ENCODE measurements at places on chromosomes 2 and 18.

DNA sequence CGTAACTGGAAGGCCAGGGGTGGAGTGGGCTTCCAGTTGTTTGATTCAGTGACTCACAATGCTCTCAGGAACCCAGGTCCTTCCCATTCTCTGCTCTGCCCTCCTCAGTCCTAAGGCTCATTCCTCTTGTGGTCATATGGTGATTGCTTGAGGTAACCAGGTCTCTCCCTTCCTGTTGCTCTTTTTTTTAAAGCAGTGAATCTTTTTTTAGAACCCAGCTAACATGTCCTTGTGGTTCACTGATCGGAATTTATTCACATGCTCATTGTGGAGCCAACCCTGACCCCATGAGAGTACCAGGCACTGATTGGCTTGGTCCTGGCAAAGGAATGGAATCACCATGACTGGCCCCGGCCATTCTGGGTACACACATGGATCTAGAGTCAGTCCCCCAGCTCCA, 7.4 kb downstream of the THNSL2 start:
- H3K36me3 ChIP-seq = peaks cover 5% of the 10 kb centered on the region
- H3K4me1 ChIP-seq = peaks cover 9% of the 10 kb centered on the region
- no peak overlapping the region for H3K4me3 ChIP-seq
- peaks cover 12% of the 10 kb centered on the region for H3K27me3 ChIP-seq
- H3K27ac ChIP-seq = no peak overlapping the region

GRCh38 chr2:215848698-215849097, 164.7 kb downstream of the MREG start:
- no peaks in the 10 kb centered on the region for H3K36me3 ChIP-seq
- H3K4me1 ChIP-seq = no peaks in the 10 kb centered on the region
- no peak overlapping the region for H3K27ac ChIP-seq
- no peak for DNase-seq

DNA sequence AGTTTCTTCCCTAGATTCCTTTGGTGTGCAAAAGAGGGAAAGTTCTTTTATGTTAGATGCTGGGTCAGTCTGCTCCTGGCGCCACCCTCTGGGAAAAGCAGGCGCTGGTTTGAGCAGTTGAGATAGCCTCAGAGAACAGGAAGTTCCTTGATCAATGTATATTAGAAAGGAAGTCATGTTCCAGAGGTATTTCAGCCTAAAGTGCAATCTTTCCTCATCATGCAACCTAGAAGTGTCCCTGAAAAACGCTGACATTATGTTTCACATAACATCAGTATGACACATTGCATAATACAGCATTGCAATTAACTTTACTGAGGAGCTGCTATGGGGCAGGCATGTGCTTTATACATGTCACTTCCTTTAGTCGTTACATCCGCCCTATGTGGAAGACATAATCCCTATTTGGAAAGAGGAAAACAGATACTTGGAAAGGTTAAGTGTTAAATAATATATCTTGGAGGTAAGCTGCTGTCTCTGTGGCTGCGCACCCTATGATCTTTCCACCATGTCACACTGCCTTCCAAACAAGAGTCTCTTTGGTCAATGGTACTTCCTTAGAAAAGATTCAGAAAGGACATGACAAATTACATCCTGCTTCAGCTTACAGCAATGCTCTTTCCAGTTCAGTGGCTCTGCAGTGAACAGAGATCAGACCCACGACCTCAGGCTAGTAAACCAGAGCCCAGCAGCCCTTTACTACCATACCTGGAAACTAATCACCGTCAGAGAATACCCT, 369.7 kb downstream of the RAD51AP2 start:
- no peak for DNase-seq
- peaks cover 2% of the 10 kb centered on the region for H3K4me1 ChIP-seq
- H3K36me3 ChIP-seq = no peaks in the 10 kb centered on the region
- no peaks in the 10 kb centered on the region for H3K27me3 ChIP-seq

DNA sequence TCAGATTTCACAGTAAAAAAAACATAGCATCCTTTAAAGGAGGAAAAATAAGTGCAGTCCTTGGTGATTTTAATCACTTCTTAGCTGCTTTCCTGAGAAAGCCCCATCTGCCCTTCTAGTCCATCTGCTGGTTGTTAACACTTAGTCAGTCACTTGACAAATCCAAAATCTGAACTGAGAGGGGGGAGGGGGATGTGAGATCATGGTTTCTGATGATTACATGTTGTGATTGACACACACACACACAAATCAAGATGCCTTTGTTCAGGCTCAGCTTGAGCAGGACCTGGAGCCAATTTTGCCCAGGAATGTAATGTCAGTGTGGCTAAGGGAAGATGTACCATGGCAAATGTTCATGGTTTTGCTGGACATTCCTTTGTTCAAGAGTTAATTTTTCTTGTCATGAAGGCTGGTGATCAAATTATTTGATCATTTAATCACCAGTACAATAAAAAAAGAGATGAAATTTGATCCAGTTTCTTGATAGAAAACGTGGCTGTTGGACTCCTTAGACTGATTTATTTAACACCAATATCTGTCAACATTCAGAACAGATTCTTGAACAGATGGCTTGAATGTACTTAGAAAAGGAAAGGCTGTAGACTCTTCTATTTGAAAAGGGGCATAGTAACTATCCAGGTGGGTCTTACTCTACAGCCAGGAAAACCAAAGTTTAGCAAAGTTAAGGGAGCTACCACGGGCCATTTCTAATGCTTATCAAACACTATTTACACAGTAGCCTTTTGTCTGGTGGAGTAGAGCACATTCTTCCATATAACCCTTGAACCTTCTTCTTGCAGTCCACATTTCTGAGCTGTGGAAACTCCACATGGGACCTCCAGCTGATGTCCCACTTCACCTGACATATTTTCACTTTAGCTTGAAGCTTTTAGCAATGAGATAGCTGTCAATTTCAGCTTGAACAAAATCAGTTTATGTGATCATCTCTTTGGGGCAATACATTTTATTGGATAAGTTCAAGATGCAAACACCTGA, 408.7 kb downstream of the PIK3C3 start:
- no peak overlapping the region for H3K27ac ChIP-seq
- H3K4me3 ChIP-seq = no peak overlapping the region
- no peaks in the 10 kb centered on the region for H3K36me3 ChIP-seq
- H3K27me3 ChIP-seq = no peaks in the 10 kb centered on the region

GRCh38 chr2:152648336-152648735, 68.9 kb downstream of the PRPF40A start:
- peaks cover 2% of the 10 kb centered on the region for H3K4me1 ChIP-seq
- peaks cover 16% of the 10 kb centered on the region for H3K36me3 ChIP-seq
- no peaks in the 10 kb centered on the region for H3K27me3 ChIP-seq

- no peak for DNase-seq
- no peak overlapping the region for H3K27ac ChIP-seq
- H3K27me3 ChIP-seq = no peaks in the 10 kb centered on the region
- no peaks in the 10 kb centered on the region for H3K4me1 ChIP-seq
- H3K4me3 ChIP-seq = no peak overlapping the region
Observed at GRCh38 chr2:44286884-44287638, 11.8 kb downstream of the SLC3A1 start.

- H3K36me3 ChIP-seq = no peaks in the 10 kb centered on the region
- H3K4me3 ChIP-seq = no peak overlapping the region
- no peaks in the 10 kb centered on the region for H3K4me1 ChIP-seq
- H3K27ac ChIP-seq = no peak overlapping the region
- H3K27me3 ChIP-seq = no peaks in the 10 kb centered on the region
Observed at GRCh38 chr18:22324191-22325131, 93.3 kb downstream of the CTAGE1 start.

- no peak overlapping the region for H3K4me3 ChIP-seq
- H3K27me3 ChIP-seq = no peaks in the 10 kb centered on the region
- H3K27ac ChIP-seq = no peak overlapping the region
- H3K4me1 ChIP-seq = peaks cover 18% of the 10 kb centered on the region
- peaks cover 9% of the 10 kb centered on the region for H3K36me3 ChIP-seq
Observed at GRCh38 chr2:44545005-44545404, 183.3 kb downstream of the CAMKMT start.

GRCh38 chr18:60248336-60249330, 123.9 kb downstream of the MC4R start:
- no peak for DNase-seq
- H3K4me1 ChIP-seq = peaks cover 14% of the 10 kb centered on the region
- H3K4me3 ChIP-seq = no peak overlapping the region
- H3K27ac ChIP-seq = no peak overlapping the region
- H3K27me3 ChIP-seq = peaks cover 12% of the 10 kb centered on the region
- no peaks in the 10 kb centered on the region for H3K36me3 ChIP-seq

GRCh38 chr18:6624271-6624660, 105.2 kb upstream of the ARHGAP28 start:
- DNase-seq = no peak
- no peaks in the 10 kb centered on the region for H3K27me3 ChIP-seq
- no peaks in the 10 kb centered on the region for H3K4me1 ChIP-seq
- no peak overlapping the region for H3K4me3 ChIP-seq

DNA sequence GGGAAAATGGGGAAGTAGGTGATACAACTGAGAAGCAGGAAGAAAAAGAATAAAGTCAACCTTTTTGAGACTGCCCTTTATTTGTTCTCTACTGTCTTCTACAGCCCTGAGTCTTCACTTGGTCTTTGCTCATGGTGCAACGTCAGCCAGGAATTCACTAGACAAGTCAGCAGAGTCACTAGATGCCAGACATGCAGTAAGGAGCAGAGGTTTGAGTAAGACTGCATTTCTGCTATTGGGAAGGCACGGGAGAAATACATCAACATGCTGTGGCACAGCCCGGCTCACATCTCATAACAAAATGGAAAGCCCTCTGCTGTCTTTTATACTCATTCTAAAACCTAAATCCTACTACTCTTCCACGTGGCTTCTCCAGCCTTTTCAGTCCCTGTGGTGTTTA, 67.1 kb downstream of the PRELID3A start:
- H3K36me3 ChIP-seq = peaks cover 3% of the 10 kb centered on the region
- no peaks in the 10 kb centered on the region for H3K4me1 ChIP-seq
- no peak for DNase-seq
- H3K27me3 ChIP-seq = no peaks in the 10 kb centered on the region
- no peak overlapping the region for H3K27ac ChIP-seq
- H3K4me3 ChIP-seq = no peak overlapping the region

All from stimulated activated naive B cell treated with anti-CD40 and anti-IgM and Interleukin-4, amounts not matched to agents 10 μg/mL and 1 μg/mL and 100 μg/mL, for 72 hours (primary cell).